ENCODE measurements at places on chromosomes 13 and 19. TPM values are rescaled to one million over a fixed set of nuclear protein-coding genes. Genes with fewer than 3 reads are reported as not detected.

DNA sequence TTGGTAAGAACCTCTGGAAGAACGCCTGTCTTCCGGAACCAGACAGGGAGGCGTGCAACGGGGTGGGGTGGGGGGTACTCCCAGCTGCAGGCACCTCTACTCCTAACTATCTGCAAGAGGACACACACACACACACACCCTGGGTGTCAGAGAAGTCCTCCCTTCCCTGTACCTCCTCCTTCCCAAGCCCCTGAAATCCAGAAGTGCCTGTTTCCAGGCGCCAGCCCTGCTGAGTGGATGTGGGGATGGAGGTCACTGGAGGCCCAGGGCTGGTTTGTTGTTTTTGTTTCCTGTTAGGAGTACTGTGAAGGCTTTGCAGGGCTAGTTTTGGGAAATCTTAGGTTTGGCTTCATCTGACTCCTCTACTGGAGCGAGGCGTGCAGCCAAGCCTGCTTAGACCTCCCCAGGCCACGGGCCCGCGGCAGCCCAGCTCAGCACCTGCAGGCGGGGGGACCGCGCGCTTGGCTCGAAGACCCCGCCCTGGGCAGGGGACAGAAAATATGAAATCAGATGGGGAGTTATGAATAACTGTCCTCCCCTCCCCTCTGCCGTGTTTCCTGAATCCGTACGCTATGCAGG is 36.4 kb downstream of the SOX1 start:
- H3K27me3 ChIP-seq = peaks cover 57% of the 10 kb centered on the region
- H3K27ac ChIP-seq = no peak overlapping the region
- H3K4me1 ChIP-seq = no peaks in the 10 kb centered on the region
- H3K4me3 ChIP-seq = no peak overlapping the region
- no peaks in the 10 kb centered on the region for H3K36me3 ChIP-seq

The NMRK2 gene
- total RNA-seq = not detected

DNA sequence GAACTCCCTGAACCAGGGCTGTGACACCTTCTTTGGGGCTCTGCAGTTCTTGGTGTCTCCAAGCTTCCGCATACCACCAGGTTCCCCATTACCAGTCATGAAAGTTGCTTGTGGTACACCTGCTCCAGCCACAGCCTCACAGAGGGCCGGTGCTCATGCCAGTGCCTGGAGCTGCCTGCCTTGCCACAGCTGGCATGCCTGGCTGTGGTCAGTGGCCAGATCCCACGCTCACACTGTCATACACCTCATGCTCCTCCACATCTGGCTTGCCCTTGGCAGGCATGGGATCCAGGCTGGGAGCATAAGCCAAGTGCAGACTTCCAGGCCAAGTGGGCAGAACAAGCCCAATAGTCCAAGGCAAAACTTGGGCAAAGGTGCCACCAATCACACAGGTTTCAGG is 1054.9 kb downstream of the SLITRK5 start:
- no peak overlapping the region for H3K4me3 ChIP-seq
- H3K4me1 ChIP-seq = no peaks in the 10 kb centered on the region
- no peak overlapping the region for H3K27ac ChIP-seq
- no peaks in the 10 kb centered on the region for H3K36me3 ChIP-seq
- H3K27me3 ChIP-seq = no peaks in the 10 kb centered on the region

DNA sequence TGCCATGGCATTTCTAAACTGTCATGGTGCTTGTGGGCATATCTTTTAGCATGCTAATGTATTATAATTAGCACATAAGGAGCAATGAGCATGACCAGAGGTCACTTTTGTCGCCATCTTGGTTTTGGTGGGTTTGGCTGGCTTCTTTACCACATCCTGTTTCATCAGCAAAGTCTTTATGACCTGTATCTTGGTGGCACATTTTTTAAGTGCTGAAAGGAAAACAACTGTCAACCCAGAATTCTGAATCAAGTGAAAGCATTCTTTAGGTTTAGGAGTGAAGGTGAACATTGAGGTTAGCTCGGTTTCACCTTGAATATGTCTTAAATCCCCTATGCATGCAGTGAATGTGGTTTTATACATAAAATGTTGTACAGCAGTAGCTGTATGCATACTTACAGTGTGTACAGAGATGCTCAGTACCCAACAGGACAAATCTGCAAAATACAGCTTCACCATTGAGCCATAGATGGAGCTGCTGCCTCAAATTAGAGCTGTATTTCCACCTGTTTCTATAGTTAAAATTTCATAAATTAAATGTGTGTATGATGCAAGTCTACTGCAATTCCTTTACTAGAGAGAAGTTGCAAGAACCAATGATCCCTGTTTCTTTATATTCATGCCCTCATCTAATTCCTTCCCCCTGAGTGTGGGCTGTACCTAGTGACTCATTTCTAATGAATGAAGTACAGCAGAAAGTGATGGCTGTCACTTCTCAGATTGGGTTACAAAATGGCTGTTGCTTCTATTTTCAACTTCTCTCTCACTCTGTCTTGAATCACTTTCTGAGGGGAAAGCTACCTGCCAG is 25.2 kb upstream of the IGSF23 start:
- H3K4me3 ChIP-seq = no peak overlapping the region
- H3K27me3 ChIP-seq = peaks cover 4% of the 10 kb centered on the region
- no peaks in the 10 kb centered on the region for H3K36me3 ChIP-seq
- no peaks in the 10 kb centered on the region for H3K4me1 ChIP-seq
- no peak overlapping the region for H3K27ac ChIP-seq
- DNase-seq = no peak

GRCh38 chr13:105436943-105437342 is 1098.5 kb downstream of the EFNB2 start:
- no peaks in the 10 kb centered on the region for H3K36me3 ChIP-seq
- H3K4me1 ChIP-seq = no peaks in the 10 kb centered on the region
- no peaks in the 10 kb centered on the region for H3K27me3 ChIP-seq
- no peak for DNase-seq
- H3K27ac ChIP-seq = no peak overlapping the region
- H3K4me3 ChIP-seq = no peak overlapping the region

DNA sequence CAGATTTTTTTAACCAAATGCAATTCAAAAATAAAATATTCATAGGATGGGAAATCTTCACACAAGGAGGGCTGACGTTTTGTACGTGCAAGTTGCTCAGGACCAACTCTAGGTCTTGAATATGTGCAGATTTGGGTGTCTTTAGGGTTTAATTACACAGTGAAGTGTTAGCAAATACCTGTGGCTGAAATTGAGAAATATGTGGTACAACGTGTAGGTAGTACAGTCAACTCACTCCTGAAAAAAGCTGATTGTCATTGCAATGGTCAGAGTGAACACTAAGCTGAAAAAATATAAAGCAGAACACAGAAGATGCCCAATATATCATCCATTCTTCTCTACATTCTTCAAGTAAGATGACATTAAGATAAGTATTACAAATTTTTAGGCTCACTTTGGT is 314.3 kb downstream of the SLITRK1 start:
- H3K27me3 ChIP-seq = no peaks in the 10 kb centered on the region
- H3K27ac ChIP-seq = no peak overlapping the region
- no peak overlapping the region for H3K4me3 ChIP-seq

The HS6ST3 gene
- 6.1 TPM for total RNA-seq

The MAMSTR gene
- total RNA-seq = 30.0 TPM

- H3K4me1 ChIP-seq = no peaks in the 10 kb centered on the region
- no peak overlapping the region for H3K27ac ChIP-seq
- DNase-seq = no peak
- peaks cover 4% of the 10 kb centered on the region for H3K27me3 ChIP-seq
- no peak overlapping the region for H3K4me3 ChIP-seq
These were observed 2.1 kb upstream of the FBXO17 start for GRCh38 chr19:38977445-38978325.

DNA sequence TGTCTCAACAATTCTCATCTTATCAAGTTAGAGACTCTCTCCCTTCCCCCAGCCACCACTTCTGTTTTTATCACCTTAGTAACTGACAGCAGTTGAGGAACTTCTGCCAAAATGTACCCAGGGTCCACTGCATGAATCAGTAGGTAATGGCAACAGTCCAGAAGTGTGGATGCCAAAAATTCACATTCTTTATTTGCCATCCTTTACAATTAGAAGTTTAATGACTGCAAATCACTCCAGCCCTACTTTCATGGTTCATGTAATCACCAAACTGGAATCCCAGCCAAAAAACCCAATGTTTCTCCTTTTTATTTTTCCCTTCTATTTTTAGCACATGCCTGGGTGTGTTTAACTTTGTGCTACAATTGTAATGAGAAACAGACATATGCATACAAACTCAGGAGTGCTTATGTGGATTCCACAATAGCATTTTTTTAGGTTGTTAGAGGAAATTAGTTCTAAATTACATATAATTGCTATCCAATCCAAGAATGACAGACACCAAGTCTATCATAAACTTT is 243.5 kb downstream of the RGCC start:
- H3K4me3 ChIP-seq = no peak overlapping the region
- no peak overlapping the region for H3K27ac ChIP-seq
- H3K4me1 ChIP-seq = peaks cover 13% of the 10 kb centered on the region
- H3K27me3 ChIP-seq = no peaks in the 10 kb centered on the region
- H3K36me3 ChIP-seq = no peaks in the 10 kb centered on the region

DNA sequence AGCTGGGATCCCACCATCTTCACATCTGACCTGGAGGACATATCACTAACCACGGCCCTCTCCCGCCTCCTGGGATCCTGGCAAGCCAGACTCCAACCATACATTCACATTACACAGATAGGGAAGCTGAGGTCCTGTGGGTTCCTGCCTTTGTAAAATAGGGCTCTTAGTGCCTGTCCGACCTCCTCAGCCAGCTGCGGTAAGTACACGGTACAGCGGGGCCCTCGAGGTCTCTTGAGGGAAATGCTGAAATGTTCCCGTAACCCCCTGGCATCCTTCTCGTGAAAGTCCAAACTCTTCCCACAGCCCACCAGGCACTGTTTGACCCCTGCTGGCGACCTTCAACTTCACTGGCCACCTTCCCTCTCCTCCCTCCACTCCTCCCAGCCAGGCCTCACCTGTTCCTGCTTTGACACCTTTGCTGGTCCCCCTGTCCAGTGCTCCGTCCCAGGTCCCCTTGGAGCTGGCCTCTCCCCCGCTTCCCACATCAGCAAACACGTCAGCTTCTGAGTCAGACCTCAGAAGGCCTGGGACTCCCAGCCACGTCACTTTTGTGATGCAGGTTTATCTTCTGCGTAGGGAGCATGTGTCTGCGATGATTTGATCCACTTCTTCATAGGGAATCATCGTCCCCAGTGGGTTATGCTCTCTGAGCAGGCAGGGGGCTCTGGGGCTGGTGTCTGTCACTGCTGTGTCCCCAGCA is 8.8 kb upstream of the GNG7 start:
- H3K4me3 ChIP-seq = no peak overlapping the region
- no peak overlapping the region for H3K27ac ChIP-seq
- DNase-seq = no peak

DNA sequence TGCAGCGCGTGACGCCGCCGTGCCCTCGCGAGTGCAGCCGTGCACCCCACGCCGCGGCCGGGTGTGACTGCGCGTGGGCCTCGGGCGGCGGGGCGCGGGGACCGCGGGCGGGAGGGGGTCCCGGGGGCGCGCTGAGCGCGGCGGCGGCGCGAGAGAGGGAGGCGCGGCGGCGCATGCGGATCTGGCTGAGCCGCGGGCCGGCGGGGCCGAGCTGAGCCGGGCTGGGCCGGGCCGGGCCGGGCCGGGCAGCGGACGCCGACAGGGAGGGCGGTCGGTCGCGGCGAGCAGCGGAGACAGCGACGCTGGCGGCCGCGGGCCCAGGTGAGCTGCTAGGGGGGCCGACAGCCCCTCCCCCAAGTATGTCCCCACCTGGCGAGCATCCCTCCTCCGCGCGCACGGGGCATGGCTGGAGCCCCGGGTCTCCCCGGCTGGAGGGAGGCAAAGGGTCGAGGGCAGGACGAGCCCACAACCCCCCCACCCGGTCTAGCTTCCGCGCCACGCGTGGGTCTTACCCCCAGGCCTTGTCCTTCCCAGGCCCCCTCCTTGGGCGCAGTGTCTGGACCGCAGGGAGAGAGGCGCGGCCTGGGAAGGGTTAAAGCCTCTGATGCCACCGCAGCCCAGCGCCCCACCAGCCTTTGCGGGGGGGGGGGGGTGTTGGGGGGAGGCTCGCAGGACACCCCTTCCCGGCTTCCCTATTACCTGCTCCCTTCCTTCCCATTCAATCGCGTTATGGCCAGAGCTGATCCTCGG is at the start of gene SPTBN4:
TSS of gene SPTBN4 (plus strand) at position 17 of the 750 bp plus-strand sequence. CDS start 5,621 bp downstream, outside the sequence.
- no peak within 1 kb of the TSS for H3K27ac ChIP-seq
- no peak for DNase-seq
- H3K4me3 ChIP-seq = no peak within 1 kb of the TSS
- peaks cover 29% of the 10 kb centered on the region for H3K4me1 ChIP-seq

The ZNF83 gene
- 47.4 TPM for total RNA-seq

- H3K4me1 ChIP-seq = no peaks in the 10 kb centered on the region
- H3K4me3 ChIP-seq = no peak overlapping the region
- no peaks in the 10 kb centered on the region for H3K36me3 ChIP-seq
- H3K27me3 ChIP-seq = no peaks in the 10 kb centered on the region
- no peak for DNase-seq
These were observed 553.1 kb downstream of the EFNB2 start for GRCh38 chr13:105982219-105982930.
